Thymus (tissue), 14 donors: ENCODE measurements at places on chromosomes 6 and 20. TPM values are rescaled to one million over a fixed set of nuclear protein-coding genes. Genes with fewer than 3 reads are reported as not detected.

The ENPP4 gene
- total RNA-seq: 13.6 TPM

The CALHM6 gene
- 43.4 TPM for total RNA-seq

The OVOL2 gene
- 0.94 TPM for total RNA-seq

The ZNF184 gene
- total RNA-seq: 18.9 TPM

The CST5 gene
- not detected for total RNA-seq

The RAD21L1 gene
- total RNA-seq: not detected

The C6orf15 gene
- total RNA-seq: 0.38 TPM

The WFDC2 gene
- 5.6 TPM for total RNA-seq

The ARMC2 gene
- total RNA-seq: 1.9 TPM

The UBE2C gene
- total RNA-seq: 112 TPM

The NUP43 gene
- 20.8 TPM for total RNA-seq

The OPRM1 gene
- not detected for total RNA-seq

The FKBP1C gene
- 0.38 TPM for total RNA-seq

The NKX2-4 gene
- not detected for total RNA-seq

The PRPF6 gene
- total RNA-seq: 45.1 TPM

The SYNDIG1 gene
- 3.2 TPM for total RNA-seq

The WTAP gene
- 119 TPM for total RNA-seq

The NFKBIE gene
- 21.6 TPM for total RNA-seq

The PRL gene
- total RNA-seq: 1.1 TPM

The NCR2 gene
- not detected for total RNA-seq

The LTA gene
- 8.9 TPM for total RNA-seq

The PRSS35 gene
- total RNA-seq: 1.7 TPM

The CUL7 gene
- total RNA-seq: 9.4 TPM

The PRDM13 gene
- not detected for total RNA-seq

The HFE gene
- 1.7 TPM for total RNA-seq

The SYNGAP1 gene
- 3.0 TPM for total RNA-seq

The OPN5 gene
- not detected for total RNA-seq

The OXT gene
- total RNA-seq: 0.42 TPM

The TRIM10 gene
- 0.57 TPM for total RNA-seq

The TBX18 gene
- total RNA-seq: 0.90 TPM

The PKHD1 gene
- 0.05 TPM for total RNA-seq

The PSMB1 gene
- total RNA-seq: 232 TPM

The CTCFL gene
- 0.05 TPM for total RNA-seq

The TAF4 gene
- 3.4 TPM for total RNA-seq

The ERGIC3 gene
- 157 TPM for total RNA-seq

The TNFAIP3 gene
- 29.5 TPM for total RNA-seq

The PPP1R3G gene
- total RNA-seq: 1.5 TPM

The DZANK1 gene
- 1.0 TPM for total RNA-seq

The ABCC10 gene
- 8.9 TPM for total RNA-seq

The MATN4 gene
- total RNA-seq: 0.14 TPM

The CTAGE9 gene
- total RNA-seq: not detected

The KCNG1 gene
- 0.28 TPM for total RNA-seq

The CST2 gene
- total RNA-seq: 0.94 TPM

The CSNK2B gene
- total RNA-seq: 169 TPM

The PNPLA1 gene
- 0.09 TPM for total RNA-seq

The DUSP15 gene
- total RNA-seq: 0.76 TPM

The GPLD1 gene
- 7.7 TPM for total RNA-seq

The HLA-F gene
- 130 TPM for total RNA-seq

The REM1 gene
- 0.99 TPM for total RNA-seq

The LINC00237 gene
- not detected for total RNA-seq

The TGIF2 gene
- total RNA-seq: 17.9 TPM

The HCK gene
- 25.2 TPM for total RNA-seq

The SLC22A1 gene
- total RNA-seq: 0.28 TPM

The HLA-DQA2 gene
- total RNA-seq: 45.0 TPM

The HLA-C gene
- total RNA-seq: 259 TPM

The KCNK17 gene
- 1.0 TPM for total RNA-seq

The PAX1 gene
- 12.3 TPM for total RNA-seq

The SMOC2 gene
- 5.4 TPM for total RNA-seq

The TMEM14B gene
- total RNA-seq: 86.3 TPM
